ENCODE measurements at places on chromosomes 6 and 20.

DNA sequence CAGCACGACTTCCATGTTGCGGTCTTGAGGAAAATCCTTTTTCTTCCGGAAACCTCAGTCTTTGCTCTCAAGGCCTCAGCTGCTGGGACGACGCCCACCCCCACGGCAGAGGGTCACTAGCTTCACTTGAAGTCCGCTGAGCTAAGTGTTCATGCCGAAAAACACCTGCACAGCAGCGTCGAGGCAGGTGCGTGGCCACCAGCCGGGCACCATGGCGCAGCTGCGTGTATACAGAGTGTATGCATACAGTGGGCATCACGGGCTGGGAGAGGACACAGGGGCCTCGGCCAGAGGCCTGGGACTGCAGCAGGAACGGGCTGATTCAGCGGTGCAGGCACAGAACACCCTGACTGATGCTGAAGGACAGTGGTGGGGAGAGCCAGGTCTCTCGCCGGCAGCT, 20.1 kb downstream of the KCNQ2 start:
- DNase-seq: no peak

GRCh38 chr20:2023151-2023550, 29.3 kb upstream of the PDYN start:
- DNase-seq: no peak

- DNase-seq: no peak
These were observed 19.2 kb downstream of the CHMP4B start for GRCh38 chr20:33830371-33830770.

- DNase-seq: no peak
These were observed 75.1 kb downstream of the ARID1B start for GRCh38 chr6:156852147-156852857.

- no peak for DNase-seq
These were observed 9.3 kb downstream of the ANGPT4 start for GRCh38 chr20:906703-907270.

GRCh38 chr6:44221961-44222335, 1.4 kb upstream of the SLC29A1 start:
- no peak for DNase-seq

DNA sequence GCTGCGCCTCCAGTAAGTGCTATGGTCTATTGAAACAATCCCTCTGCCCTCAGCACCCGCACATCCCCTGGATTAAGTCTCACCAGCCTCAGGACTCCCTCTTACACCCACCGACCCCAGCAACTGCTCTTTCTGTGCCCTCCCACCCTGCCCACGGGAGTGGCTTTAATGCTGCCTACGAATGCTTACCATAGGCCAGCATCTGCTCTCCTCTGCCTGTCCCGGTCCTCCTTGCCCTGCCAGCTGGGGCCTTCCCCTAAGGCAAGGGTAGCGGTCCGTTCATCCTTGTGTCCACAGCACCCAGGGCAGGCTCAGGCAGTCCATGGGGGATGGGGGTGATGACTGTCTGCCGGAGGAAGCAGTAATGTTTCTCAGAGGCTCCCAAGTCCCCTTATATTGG, 4.1 kb downstream of the EBF4 start:
- no peak for DNase-seq

DNA sequence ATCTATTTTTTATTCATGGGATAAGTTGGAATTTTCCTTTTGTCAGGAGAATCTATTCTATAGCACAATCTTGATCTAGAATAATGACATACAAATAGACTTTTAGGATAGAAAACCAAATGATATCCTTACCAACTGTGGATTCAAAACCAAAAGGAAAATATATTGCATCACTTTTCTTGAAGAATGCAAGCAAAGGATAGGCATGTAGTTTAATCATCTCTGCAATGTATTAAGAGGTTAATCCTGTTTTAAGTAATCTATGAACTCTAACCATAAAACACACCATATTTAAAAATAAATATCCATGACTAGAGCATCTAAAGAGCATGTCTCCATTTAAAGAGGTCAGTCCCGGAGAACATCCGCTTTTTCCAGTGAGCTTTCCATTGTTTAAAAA, 106.7 kb upstream of the CNKSR3 start:
- DNase-seq: no peak

DNA sequence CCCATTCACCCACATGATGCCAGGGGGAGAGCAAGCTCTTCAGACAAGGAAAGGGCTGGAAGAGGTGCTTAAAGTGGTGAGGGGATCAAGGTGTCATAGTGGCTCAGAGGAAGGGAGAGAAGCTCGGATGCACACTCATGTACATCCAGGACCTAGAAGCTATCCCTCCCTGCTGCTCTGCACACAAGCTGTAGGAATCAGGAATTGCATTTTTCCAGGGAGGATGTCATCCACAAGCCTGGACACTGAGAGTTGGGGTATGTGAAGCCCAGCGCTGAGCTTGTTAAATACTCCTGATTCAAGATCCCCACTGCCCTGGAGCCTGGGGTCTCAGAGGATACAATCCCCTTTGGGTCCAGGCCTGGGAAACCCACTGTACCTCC, 85.8 kb upstream of the CCDC167 start:
- DNase-seq: no peak

DNA sequence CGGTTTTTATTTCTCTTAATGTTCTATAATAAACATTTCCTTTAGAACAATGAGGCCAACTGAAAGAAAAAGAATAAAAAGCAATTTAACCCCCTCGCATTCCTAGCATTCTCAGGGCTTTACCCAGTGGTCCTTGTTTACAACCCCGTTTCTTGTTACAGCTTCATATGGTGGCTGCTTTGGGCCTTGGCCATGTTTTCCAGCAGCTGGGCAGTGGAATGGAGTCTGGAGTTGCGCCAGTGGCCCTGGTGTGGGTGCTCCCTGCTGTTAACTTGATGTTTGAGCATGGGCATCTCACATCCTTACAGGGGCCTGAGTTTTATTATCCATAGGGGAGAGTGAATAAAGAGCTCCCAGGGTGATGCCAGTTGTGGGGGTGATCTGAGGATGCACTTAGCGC, 18.8 kb downstream of the EFCAB8 start:
- no peak for DNase-seq

GRCh38 chr6:141688916-141689315, 443.8 kb upstream of the GJE1 start:
- no peak for DNase-seq

DNA sequence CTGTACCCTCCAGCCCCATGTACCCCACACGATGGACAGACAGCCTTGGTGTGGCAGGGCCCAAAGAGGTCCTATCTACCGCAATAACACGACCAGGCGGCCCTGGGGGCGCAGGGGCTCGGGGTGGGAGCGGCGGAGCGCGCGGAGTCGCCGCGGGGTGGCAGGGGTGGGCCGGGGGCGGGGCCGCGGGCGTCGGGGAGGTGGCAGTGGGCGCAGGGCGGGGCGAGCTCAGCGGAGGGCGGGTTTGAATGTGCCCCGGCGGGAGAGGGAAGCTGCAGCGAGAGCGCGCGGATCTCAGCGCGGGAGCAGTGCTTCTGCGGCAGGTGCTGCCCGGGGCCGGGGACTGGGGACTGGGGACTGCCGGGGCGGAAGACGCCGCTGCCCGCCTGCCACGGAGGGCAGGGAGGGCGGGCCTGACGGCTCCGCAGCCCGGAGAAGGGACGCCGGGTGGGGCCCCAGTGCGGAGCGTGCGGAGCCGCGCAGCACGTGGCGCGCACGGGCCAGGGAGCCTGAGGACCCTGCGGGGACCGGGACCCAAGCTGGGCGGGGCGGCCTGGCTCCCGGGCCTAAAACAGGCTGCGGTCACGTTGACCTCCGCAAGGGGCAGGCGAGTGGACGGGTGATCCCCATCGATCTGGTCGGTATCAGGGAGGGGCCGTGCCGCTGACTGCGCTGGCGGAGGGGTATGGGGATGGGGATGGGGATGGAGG, at the start of gene SLC29A1:
TSS of gene SLC29A1 (plus strand) at position 277 of the 710 bp plus-strand sequence. CDS start 3,719 bp downstream, outside the sequence.
- DNase-seq: peak; percentile 80

DNA sequence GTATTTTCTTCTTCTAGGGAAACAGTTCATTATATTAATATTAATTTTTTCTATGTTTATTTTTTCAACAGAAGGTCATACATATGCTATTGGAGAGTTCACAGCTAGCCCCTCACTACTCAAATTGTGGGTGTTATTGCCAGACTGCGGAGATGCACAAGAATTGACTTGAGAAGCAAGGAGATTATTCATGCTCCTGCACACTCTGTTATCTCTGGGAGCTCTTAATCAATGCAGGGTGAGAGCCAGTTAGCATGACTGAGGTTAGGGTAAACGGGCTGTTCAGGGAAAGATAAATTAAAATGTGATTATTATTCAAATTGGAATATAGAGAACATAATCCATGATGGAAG, 48.9 kb upstream of the DEFB112 start:
- no peak for DNase-seq

GRCh38 chr6:91626911-91627310, 1040.0 kb upstream of the MAP3K7 start:
- no peak for DNase-seq

- DNase-seq: no peak
These were observed 141.6 kb upstream of the THBS2 start for GRCh38 chr6:169395080-169395805.

DNA sequence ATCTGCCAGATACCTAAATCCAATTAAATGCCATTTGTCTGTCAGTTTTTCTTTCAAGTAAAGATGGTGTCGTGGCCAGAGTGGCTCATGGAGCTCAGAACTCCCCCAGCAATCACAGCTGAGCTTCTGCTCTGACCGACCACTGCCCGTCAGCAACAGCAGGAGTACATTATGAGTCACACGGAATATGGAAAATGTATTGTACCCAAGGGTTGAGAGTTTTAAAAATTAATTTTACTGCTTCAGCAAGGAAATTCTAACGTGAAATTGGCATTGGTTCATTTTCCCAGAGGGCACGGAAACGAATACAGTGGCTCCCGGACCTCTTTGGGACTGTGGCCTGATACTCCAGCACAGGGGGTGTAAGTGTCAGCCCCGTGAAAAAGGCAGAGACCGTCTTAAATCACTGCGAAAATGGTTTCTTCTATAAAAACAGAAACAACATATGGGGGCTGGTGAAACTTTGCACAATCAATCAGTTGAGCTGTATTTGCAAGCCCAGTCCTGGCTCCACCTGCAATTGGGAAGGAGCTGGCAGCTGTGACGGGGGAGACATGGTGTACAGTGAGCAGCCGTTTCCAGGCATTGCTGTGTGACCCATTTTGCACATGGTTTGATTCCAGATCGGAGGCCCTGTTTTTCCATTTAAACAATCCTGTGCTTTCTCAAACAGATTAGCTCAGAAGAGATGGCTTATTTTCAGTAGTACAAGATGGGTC, 12.8 kb downstream of the NPEPL1 start:
- no peak for DNase-seq

- no peak for DNase-seq
These were observed 18.4 kb upstream of the SNX9 start for GRCh38 chr6:157804448-157805327.

GRCh38 chr6:48866682-48867081, 596.4 kb downstream of the MMUT start:
- no peak for DNase-seq

DNA sequence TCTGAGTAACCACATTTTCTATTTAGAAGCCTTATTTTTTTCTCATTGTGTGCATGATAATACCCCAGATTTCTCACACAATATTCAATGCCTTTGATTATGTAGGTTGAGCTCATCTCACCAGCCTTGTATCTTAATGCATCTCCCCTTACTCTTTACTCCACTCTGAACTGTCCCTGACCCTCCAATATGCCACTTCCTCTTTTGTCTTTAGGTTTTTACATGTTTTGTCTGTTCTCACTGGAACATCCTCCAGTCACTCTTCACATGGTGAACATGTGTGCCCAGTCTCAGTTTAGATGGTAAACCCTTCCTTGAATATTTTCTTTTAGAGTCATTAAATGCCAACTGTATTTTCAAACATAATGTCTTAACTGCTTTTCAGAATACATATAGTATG, 392.9 kb upstream of the IMPG1 start:
- DNase-seq: no peak

- DNase-seq: no peak
These were observed 10.1 kb downstream of the SLC17A4 start for GRCh38 chr6:25764611-25765010.

DNA sequence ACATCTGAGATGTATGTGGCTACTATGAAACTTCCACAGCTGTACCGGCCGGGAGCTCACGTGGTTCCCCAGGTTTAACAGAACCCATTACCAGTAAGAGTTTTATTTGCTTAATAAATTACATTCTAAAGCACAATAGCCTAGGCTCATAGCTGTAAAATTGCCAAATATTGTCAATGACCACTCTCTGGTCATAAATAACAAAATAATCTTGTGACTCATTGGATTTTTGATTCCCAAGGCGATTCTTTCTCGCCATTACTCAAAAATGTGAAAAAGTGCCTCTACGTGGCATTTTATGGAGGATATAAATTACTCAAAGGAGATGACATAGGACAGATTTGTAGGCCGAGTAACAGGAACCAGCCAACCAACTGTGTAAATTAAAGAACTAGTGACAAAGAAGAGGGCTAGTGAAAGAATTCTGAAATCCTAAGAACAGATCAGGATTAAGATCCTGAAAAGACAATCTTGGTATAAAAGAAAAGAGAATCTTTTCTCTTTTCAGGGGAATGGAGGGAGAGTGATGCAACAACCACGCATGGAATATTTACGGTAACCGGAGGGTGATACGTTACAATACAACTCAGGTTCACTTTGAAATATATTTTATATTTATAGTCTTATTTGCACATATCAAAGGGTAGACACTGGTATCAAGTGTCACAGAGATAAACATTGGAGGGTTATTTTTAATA, 199.7 kb downstream of the FOXC1 start:
- no peak for DNase-seq

- DNase-seq: no peak
These were observed 190.4 kb upstream of the JAG1 start for GRCh38 chr20:10864076-10864672.

- DNase-seq: no peak
These were observed 636.9 kb downstream of the MMUT start for GRCh38 chr6:48826152-48826515.

- DNase-seq: no peak
These were observed 1.8 kb downstream of the EPB41L2 start for GRCh38 chr6:131061041-131061750.

DNA sequence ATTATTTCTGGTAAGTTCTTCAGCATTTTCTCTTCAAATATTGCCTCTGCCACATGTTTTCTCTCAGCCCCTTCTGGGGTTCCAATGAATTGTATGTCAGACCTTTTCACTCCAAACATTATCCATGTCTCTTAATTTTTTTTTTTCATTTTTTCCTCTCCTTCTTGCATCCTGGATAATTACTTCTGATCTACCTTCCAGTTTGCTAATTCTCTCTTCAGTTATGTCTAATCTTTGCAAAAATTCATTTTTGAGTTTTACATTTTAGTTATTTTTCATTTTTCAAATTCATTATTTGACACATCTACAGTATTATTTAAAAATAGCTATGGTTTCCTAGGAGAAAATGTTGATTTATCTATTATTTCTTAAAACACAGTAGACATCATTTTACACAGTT, 271.7 kb downstream of the TFAP2B start:
- DNase-seq: no peak

DNA sequence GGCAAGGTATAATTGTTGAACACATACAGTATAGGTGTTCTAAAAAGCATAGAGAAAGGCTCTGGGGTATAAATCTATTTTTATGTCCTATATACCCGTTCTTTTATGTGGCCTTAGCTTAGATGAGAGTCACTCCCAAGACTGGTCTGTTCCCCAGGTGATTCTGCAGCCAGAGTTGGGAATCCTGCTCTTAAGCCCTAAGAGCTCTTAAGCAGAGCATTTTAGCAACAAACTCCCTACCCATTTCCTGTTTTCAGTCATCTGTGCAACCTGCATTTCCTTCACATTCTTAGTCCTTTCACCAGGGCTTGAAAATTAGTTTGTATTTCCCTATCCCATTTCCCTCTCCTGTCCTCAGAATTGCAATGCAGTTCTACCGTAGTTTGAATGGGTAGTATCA, 166.1 kb downstream of the HS3ST5 start:
- no peak for DNase-seq

GRCh38 chr6:100307561-100307960, 157.2 kb downstream of the SIM1 start:
- no peak for DNase-seq
